CD4-positive, alpha-beta T cell (primary cell): ENCODE measurements at places on chromosomes 6 and 20.

GRCh38 chr6:14428269-14428668, 310.7 kb downstream of the CD83 start:
- no peak for DNase-seq

- DNase-seq = no peak
Observed at GRCh38 chr20:51153867-51154707, 131.2 kb upstream of the KCNG1 start.

DNA sequence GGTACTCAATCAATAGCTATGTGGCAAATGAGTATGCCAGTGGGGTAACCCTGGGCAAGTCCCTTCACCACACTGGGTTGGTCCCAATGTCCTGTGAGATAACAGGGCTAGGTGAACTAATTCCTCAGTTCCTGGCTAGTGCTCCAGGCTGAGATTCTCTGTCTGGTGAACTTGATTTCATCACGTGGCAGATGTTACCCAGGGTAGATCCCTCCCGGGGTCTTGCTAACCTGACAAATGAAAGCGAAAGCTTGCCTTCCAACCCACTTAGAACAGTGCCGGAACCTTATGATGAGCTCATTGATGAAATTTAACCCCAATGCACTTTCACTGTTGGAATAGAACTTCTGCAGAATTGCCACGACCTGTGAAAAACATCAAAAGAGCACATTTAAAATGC, 6.6 kb upstream of the ANKRD60 start:
- DNase-seq = no peak

- no peak for DNase-seq
Observed at GRCh38 chr6:57256541-57256940, 34.4 kb upstream of the RAB23 start.

- no peak for DNase-seq
Observed at GRCh38 chr6:128784266-128784665, 98.7 kb upstream of the LAMA2 start.
